ENCODE measurements at places on chromosomes 6 and 20. TPM values are rescaled to one million over a fixed set of nuclear protein-coding genes. Genes with fewer than 3 reads are reported as not detected.

The LY6G6D gene
- not detected for polyA plus RNA-seq

The TAPBP gene
- polyA plus RNA-seq, result 37.5 TPM

The CALHM4 gene
- polyA plus RNA-seq, result not detected

The NCOA3 gene
- polyA plus RNA-seq, result 4.1 TPM

The PTPRK gene
- polyA plus RNA-seq, result 7.0 TPM

The OR12D3 gene
- not detected for polyA plus RNA-seq

The GNMT gene
- 14.4 TPM for polyA plus RNA-seq

The MROH8 gene
- polyA plus RNA-seq, result 1.4 TPM

The SLC35D3 gene
- polyA plus RNA-seq, result 0.31 TPM

The C6orf47 gene
- 16.0 TPM for polyA plus RNA-seq

The SIRPB1 gene
- 0.76 TPM for polyA plus RNA-seq

The TRIM38 gene
- polyA plus RNA-seq, result 4.4 TPM

The ERVFRD-1 gene
- 0.15 TPM for polyA plus RNA-seq

The SLC26A8 gene
- 0.15 TPM for polyA plus RNA-seq
